Lung (tissue), 17 donors: ENCODE measurements at places on chromosomes 3 and 15. TPM values are rescaled to one million over a fixed set of nuclear protein-coding genes. Genes with fewer than 3 reads are reported as not detected.

DNA sequence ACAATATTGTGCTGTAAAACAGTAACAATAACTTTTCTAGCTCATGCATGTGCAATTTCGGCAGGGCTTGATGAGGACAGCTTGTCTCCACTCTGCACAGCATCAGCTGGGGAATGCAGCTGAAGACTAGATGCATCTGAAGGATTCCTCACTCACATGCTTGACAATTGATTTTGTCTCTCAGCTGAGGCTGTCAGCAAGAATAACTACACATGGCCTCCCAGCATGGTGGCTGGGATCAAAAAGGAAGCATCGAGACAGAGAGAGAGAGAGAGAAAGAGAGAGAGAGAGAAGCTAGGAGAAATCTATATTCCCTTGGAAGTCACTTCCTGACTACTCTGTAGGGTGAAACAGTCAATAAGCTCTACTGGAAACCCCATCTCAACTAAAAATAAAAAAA, 487.1 kb downstream of the PLOD2 start:
- no peaks in the 10 kb centered on the region for H3K4me1 ChIP-seq
- H3K27me3 ChIP-seq, result no peaks in the 10 kb centered on the region
- DNase-seq, result no peak
- H3K4me3 ChIP-seq, result no peak overlapping the region
- H3K27ac ChIP-seq, result no peak overlapping the region

- H3K36me3 ChIP-seq, result no peaks in the 10 kb centered on the region
- no peak for DNase-seq
- no peak overlapping the region for H3K27ac ChIP-seq
- no peak overlapping the region for H3K4me3 ChIP-seq
- peaks cover 6% of the 10 kb centered on the region for H3K4me1 ChIP-seq
- H3K27me3 ChIP-seq, result no peaks in the 10 kb centered on the region
Measured at GRCh38 chr3:127729556-127730056, 56.9 kb downstream of the ABTB1 start.

DNA sequence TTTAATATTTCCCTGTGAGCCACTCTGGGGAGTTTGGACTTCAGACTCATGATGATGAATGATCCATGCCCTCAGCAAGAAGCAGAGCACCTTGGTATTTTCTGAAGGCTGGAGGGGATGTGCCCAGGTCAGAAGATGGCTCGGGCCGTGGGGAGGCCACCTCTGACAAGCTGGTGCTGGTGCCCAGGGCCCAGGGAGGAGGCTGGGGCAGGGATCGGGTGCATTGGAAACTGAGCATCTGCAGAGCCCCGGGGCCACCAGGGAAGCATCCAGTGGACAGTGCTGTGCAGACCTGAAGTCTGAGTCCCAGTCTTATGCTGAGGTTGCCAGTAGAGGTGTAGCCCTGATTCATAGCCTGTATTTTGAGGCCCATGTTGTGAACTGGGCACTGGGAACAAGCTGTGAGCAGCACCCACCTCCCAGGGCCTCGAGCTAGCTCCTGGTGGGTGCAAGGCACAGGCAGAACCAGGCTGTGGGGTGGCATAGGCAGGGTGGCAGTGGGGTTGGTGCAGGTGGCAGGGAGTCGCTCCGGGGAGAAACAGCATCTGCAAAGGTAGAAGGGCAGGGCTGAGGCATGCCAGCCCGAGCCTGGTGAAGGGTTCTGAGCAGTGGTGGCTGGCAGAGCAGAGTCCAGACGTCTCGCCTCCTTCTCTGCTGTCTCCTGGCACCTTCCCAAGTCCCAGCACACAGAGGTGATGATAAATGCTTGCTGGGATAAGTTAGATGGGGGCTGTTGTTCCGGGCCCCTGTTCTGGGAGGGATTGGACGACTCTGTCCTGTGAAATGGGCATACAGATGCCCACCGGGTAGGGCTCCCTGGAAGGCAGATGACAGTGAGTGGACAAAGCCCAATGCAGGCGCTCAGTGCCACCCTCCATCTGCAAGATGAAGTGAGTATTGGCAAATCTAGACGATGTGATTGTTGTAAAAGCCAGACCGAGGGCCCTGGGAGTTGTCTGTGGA, 10.6 kb downstream of the DNAJB8 start:
- no peaks in the 10 kb centered on the region for H3K36me3 ChIP-seq
- no peak overlapping the region for H3K4me3 ChIP-seq
- no peaks in the 10 kb centered on the region for H3K27me3 ChIP-seq
- H3K27ac ChIP-seq, result no peak overlapping the region
- H3K4me1 ChIP-seq, result peaks cover 21% of the 10 kb centered on the region

- H3K27ac ChIP-seq, result no peak overlapping the region
- no peaks in the 10 kb centered on the region for H3K36me3 ChIP-seq
- no peak overlapping the region for H3K4me3 ChIP-seq
- no peak for DNase-seq
- H3K4me1 ChIP-seq, result no peaks in the 10 kb centered on the region
- no peaks in the 10 kb centered on the region for H3K27me3 ChIP-seq
Measured at GRCh38 chr3:115903843-115904242, 280.5 kb downstream of the GAP43 start.

GRCh38 chr3:109743981-109744380, 406.6 kb upstream of the DPPA4 start:
- no peaks in the 10 kb centered on the region for H3K4me1 ChIP-seq
- no peak for DNase-seq
- no peak overlapping the region for H3K27ac ChIP-seq

DNA sequence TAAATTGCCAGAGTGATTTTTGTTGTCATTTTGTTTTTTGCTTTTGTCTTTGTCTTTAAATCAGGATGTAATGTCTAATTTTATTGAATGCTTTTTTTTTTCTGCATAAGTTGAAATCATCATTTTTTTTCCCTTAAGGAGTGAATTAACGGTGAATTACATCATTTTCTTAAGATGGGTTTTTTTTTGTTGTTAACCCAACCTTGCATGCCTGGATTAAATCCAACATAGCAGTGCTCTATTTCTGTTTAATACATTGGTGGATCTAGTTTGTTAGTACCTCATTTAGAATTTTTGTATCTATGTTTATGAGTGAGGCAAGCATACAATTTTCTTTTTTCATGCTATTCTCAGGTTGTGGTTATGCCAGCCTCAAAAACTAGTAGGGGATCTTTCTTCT, 186.4 kb upstream of the TMC3 start:
- no peak for DNase-seq
- no peaks in the 10 kb centered on the region for H3K36me3 ChIP-seq
- no peak overlapping the region for H3K4me3 ChIP-seq
- peaks cover 5% of the 10 kb centered on the region for H3K4me1 ChIP-seq
- no peaks in the 10 kb centered on the region for H3K27me3 ChIP-seq
- H3K27ac ChIP-seq, result no peak overlapping the region

DNA sequence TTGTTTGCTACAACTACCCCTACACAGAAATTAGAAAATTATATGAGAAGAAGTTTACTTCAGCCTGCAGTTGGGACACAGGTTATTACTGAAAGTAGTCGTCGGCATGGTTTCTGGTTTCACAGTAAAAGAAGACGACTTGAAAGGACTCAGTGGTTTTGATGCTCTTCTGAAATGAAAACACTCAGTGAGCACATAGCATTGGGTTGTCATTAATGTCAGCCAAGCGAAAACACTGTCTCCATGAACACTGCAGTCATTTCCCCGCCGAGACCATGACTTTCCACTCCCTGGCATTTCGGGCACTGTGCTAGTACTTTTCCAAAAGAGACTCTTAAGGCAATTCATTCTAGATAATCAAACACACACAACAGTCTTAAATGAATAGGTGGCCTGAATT, 69.2 kb upstream of the ICE2 start:
- H3K4me3 ChIP-seq, result no peak overlapping the region
- H3K36me3 ChIP-seq, result no peaks in the 10 kb centered on the region
- H3K27ac ChIP-seq, result no peak overlapping the region
- DNase-seq, result no peak
- no peaks in the 10 kb centered on the region for H3K27me3 ChIP-seq

Gene TTC23
- total RNA-seq, result 48.5 TPM

Gene CYP1A1
- 0.31 TPM for total RNA-seq
